Lower lobe of right lung (tissue), 2 donors: ENCODE measurements at places on chromosomes 12 and 14.

DNA sequence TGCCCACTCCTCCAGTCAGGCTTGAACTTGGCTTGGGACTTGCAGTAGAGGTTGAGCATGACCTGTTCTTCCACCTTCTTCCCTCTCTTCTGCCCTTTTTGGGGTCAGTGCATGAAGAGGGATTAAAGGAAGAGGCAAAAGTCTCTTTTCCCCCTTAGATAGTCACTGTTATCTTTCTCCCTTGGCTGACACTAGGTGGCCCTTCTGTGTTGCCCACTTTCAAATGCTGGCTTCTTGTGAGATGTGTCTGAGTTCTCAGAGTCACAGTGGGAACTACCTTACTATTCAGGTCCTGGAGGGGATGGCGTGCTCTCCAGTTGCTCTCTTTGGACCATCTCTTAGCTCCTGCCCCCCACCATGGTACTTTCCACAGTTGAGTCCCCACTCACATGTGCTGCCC lies 73.6 kb downstream of the GPR65 start:
- DNase-seq, result no peak

- no peak for DNase-seq
These were observed 398.0 kb upstream of the FAR2 start for GRCh38 chr12:28750946-28751685.

DNA sequence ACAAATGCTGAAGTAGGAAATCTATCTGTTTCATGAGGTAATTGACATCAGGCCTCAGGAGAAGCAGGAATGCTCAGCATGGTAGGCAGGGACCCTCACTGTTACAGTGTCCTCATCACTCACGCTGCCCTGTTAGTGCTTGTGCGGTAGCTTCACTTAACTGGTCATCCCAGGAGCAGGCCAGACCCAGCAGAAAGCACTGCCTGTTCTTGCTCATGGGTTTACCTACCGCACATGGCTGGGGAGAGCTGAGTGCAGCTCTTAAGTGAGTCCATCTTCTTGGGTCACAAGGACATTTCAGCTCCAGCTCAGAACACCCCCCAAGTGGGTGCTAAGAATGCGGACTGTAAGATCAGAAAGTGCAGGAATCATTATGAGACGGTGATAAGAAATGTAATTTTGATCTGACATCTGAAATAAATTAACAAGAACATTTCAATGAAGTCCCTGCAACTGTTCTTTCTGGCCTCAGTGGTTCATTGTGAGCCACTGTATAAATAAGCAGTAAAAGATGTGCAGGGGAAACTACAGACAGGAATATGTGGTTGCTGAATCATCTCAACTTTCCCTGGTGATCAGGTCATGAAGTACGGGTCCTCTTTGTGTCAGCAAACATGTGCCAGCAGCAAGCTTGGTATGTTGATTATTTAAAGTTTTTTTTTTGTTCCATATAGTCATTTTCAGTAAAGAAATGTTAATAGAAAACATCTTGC lies 757.7 kb upstream of the TMEM132C start:
- no peak for DNase-seq

- DNase-seq, result no peak
These were observed 202.1 kb downstream of the ADAMTS20 start for GRCh38 chr12:43349863-43350262.

DNA sequence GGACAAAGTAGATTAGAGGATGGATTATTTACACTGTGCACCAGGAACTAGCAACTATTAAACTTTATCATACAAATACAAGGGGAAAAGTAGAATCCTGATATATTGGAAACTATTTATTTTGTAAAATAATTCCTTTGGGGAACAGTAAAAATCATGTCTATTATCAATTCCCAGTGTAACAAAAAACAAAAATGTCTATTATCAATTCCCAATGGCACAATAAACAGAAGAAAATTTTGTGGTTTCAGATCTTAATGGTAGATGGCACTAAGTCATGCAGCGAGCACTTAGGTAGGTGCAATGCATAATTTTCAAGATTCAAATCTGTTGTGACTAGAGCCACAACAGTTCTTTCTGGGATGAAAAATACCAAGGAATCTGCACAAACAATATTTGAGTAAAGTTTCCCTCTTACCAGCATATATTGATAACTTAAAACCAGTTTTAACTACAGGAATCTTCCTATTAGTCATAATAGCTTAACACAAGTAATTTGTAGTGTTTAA lies 13.7 kb downstream of the CFL2 start:
- DNase-seq, result no peak

DNA sequence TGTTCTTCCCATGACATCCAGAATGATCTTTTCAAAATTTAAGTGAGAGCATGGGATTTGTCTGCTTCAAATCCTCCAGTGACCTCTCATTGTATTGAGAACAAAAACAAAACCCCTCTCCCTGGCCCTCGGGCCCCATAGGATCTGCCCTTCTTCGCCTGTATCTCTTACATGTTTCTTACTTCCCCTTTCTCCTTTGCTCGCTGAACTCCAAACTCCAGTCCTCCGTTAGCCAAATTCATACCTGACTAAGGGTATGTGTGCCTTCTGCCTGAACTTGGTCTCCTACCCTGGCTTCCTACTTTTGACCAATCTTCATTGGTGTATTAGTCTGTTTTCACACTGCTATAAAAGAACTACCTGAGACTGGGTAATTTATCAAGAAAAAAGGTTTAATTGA lies 13.2 kb upstream of the TSPAN11 start:
- no peak for DNase-seq

DNA sequence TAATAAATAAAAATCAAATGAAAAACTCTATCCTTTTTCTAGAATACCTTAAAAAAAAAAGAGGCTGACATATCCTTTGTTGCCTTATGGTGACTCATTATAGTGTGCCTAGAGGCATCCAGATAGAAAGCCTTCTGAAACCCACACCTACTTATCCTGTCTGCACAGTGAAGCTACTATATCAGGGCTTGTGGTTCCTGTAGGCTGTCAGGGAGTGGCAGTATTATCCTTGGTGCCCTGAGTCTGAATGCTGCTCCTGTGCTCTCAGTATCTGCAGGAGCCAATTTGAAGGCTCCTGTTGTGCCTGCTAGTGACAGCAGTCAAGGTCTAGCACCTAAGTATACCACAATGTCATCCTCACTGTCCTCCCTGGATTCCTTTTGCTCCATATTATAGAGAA lies 168.4 kb upstream of the AVPR1A start:
- DNase-seq, result no peak

DNA sequence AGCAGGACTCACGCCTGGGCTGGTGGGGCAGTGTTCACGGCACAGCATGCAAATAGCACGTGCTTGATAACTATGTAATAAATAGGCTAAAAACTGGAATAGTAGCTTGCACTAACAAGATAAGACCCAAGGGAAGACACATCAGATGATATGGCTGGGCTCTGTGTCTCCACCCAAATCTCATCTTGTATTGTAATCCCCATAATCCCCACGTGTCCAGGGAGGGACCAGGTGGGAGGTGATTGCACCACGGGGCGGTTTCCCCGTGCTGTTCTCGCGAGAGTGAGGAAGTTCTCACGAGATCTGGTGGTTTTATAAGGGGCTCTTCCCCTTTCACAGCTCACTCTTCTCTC lies 46.9 kb downstream of the RIMBP2 start:
- DNase-seq, result no peak

DNA sequence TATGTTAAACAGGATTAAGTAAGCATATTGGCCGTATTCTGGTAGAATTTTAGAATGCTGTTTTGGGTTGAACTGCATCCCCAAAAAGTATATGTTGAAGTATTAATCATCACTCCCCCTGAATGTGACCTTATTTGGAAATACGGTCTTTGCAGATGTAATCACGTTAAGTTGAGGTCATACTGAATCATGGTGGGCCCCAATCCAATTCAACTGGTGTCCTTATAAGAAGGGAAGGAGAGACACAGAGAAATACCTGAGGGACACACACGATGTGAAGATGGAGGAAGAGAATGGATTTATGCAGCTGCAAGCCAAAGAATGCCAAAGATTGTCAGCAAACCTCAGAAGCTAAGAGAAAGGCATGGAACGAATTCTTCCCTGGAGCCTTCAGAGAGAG lies 268.6 kb downstream of the ITPR2 start:
- DNase-seq, result no peak

DNA sequence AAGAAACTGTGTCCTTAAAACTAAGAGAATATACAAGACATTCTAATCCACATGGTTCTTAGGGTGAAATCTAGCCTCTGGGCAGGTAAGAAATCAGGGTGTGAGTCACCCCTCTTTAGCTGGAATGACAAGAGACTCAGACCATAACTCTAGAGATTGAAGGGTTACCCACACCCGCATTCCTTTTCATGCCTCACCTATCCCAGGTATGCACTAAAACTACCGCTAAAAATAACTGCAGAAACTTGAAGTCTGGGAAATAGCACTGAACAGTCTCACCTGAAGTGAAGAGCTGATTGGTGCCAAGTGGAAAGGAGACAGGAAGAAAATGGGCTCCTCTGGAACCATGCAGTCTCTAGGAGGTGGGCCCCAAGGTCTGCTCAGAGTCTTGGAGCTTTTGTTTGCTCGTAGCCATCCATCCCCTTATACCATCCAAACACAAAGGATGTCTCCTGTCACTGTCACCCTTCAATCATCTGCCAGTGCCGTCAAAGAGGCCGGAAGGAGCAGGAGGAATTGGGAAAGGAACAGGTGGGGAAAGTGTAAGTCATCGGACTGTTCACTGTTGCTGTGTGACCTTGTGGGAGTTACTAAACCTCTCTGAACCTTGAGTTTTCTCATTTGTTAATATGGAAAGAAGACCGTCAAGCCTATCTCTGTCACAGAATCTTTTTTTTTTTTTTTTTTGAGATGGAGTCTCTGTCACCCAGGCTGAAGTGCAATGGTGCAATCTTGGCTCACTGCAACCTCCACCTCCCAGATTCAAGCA lies 22.4 kb downstream of the DDX47 start:
- DNase-seq, result no peak

- peak; percentile 86 for DNase-seq
These were observed 25.1 kb upstream of the UBC start for GRCh38 chr12:124939421-124940142.

- DNase-seq, result no peak
These were observed 186.1 kb downstream of the TSPAN9 start for GRCh38 chr12:3263282-3263681.

GRCh38 chr12:49982246-49983087 lies 9.7 kb downstream of the AQP6 start:
- no peak for DNase-seq

DNA sequence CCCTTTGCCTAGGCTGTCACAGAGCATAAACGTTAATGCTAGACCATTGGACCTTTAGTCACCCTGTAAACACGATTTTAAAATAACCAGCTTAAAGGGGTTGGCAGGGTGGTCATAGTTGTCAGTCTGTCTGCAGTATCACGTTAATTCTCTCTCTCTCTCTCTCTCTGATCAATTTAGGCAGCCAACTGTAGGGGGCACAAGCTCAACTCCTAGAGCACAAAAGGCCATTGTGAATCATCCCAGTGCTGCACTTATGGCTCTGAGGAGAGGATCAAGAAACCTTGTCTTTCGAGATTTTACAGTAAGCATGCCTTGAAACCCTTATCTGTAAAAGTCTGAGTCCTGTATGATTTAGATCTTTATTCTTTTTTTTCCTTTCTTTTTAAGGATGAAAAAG lies 97.1 kb downstream of the SCAF11 start:
- no peak for DNase-seq

- no peak for DNase-seq
These were observed 1003.3 kb upstream of the TMEM132C start for GRCh38 chr12:127263621-127264020.

DNA sequence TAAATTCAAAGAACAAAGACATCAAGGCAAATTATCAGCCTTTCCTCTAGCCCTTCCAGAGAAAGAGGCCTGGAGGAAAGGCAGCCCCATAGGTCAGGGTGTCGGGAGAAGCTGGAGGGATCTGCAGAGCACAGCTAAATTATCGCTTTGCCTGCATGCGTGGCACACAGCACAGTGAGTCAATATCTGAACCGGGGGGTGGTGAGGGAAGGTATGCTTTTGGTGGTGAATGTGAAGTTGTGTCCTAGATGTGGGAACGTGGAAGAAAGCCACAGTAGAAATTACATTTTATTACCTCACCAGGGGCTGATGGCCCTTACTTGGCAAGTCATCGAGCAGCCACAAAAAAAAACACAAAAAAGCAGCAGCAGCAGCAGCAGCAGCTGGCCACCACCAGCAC lies 243.2 kb downstream of the EGLN3 start:
- no peak for DNase-seq

DNA sequence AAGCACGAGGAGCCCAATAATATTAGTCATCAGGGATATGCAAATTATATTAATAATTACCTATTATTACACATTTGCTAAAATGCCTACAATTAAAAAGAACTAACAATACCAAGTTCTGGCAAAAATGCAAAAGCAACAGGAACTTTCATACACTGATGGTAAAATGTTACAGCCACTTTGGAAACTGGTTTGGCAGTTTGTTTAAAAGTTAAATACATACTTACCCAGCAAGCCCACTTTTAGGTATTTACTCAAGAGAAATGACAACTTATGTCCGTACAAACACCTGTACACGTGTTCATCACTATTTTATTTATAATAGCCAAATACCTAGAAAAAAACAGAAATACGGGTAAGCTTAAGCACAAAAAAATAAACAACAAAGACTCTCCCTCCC lies 17.0 kb downstream of the WDR89 start:
- DNase-seq, result no peak

DNA sequence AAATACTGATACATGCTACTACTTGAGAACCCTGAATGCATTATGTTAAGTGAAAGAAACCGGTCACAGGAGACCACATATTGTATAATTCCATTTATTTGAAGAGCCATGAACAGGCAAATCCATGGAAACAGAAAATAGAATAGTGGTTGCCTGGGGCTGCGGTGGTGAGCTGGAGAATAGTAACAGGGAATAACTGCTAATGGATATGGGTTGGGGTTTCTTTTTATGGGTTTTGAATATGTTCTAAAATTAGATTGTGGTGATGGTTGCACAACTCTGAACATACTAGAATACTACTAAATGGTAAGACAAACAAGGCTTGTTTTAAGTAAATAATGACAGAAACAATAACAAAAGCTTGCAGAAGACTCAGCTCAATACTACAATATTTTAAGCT lies 293.0 kb downstream of the BTG1 start:
- DNase-seq, result no peak

GRCh38 chr12:6360578-6361490 lies 14.5 kb downstream of the SCNN1A start:
- DNase-seq, result no peak

DNA sequence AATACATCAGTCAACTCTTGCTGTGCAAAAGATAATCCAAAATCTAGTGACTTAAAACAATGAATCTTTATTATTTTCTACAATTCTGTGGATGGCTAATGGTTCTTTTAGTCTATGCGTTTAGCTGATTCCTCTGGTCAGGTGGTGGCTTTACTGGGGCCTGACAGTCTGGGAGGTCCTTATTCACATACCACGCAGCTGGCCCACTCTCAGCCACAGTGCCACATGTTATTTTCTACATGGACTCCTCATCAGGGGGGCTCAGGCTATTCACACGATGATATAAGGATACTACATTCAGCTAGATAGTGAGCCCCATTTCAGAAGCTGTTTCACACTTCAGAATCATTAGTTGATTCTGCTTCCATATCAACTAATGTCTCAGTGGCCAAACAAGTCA lies 287.5 kb upstream of the MGAT4C start:
- DNase-seq, result no peak
